Stimulated activated naive CD8-positive, alpha-beta T cell treated with anti-CD3 and anti-CD28 coated beads, Interleukin-15, amount 100 ng/mL, for 72 hours (primary cell): ENCODE measurements at places on chromosomes 12 and 14.

- no peak for DNase-seq
These were observed 71.3 kb downstream of the SUSD6 start for GRCh38 chr14:69682621-69683263.

DNA sequence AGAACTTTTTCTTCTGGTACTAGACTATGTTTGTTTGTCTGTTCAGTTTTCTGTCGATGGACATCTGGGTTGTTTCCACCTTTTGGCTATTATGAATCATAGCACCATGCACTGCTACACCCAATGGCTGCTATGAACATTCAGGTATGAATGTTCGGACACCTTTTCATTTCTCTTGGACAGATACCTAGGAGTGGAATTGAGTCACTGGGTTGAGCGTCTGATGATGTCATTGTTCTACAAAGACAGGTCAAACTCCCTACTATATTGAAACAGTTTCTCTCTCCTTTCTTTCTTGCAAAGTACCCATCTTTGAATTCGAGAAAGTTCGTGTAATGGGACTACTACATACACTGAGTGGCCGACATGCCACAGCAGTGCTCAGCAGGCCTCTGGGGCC, 44.7 kb downstream of the KCTD10 start:
- no peak for DNase-seq

DNA sequence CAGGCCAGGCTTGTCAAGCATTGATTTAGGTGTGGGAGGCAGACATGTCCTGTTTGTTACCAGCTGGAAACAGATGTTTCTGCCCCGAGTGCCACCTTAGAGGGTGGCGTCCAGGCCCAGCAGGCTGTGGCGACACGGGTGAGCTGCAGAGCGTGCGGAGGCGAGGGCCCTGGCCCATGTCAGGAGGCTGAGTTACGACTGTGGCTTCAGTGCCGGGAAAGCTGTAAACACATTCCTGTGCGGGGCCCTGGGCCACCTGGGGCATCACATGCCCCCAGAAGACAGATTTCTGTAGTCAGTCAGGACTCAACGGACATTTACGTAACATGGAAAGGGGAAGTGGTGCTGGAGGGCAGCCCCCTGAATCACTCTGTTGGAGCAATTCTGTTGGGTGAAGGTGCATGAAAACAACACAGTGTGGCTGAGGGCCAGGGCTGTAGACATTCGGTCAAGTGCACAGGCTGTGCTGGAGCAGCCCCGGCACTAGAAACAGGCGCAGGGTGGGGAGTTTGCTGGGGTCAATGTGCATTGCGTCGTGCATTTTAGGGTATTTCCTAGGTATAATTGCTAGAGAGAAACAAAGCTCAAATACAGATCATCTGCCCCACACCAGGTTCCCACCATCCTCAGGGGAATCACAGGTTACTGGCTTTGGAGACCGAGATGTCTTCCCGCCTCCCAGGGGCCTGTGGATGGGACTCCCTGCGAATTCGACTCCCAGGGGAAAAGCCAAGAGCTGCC, 291.8 kb downstream of the TMEM121 start:
- no peak for DNase-seq

DNA sequence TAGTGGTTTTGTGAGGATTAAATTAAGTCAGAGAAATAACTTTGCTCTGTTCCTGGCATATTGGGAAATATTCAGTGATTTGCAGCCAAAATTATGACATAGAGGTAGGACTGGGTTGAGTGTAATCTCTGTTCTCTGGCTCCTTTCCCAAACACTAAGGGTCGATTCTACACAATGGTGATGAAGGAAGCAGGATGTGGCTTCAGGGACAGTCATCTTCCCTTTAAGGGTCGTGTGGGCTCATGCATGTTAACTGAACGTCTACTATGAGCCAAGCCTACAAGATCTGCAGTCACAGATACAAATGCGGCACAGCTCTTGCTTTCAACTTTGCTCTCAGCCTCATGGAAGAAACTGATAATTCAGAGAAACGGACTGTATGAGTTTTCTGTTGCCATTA, 381.6 kb downstream of the VRK1 start:
- DNase-seq = no peak

GRCh38 chr14:77598366-77599070, 17.9 kb downstream of the SPTLC2 start:
- no peak for DNase-seq

DNA sequence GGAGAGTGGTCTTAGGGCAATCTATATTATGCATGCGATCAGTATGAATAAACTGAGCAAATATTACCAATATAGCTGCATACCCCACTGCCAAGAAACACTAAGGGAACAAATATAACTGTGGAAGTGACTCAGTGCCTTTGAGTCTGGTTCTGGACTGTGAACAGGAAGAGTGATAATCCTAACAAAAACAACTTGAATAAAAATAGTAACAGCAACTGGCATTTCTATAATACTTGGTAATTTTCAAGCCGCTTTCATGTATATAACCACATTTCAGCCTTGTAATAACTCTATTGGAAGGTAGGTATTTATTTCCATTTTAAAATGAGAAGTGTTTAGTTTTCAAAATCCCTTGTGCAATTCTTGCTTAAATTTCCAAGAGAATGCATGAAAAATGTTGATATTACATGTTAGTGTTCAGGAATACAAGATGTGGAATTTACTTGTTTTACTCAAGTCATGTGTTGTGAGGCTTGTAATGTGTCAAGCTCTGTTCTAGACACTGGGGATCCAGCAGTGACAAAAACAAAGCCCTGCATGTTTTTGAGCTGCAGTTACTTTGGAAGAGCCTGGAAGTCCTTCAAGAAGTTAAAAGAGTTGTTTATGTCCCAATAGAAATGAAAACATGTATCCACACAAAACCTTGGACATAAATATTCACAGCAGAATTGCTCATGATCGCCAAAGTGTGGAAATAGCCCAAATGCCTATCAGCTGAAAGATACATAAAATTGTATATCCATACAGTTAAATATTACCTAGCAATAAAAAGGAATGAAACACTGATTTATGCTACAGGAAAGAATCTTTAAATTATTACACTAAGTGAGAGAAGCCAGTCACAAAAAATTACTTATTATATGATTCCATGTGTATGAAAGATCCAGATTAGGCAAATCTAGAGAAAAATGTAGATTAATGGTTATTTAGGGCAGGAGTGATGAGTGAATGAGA, 338.1 kb upstream of the TMEM132C start:
- no peak for DNase-seq

- no peak for DNase-seq
These were observed 142.0 kb downstream of the ETNK1 start for GRCh38 chr12:22766911-22767420.
